Activated naive CD8-positive, alpha-beta T cell treated with anti-CD3 and anti-CD28 coated beads, Interleukin-2, amount 10 ng/mL, durations not matched to agents 7 days and 5 days (primary cell): ENCODE measurements at places on chromosomes 6 and 20. TPM values are rescaled to one million over a fixed set of nuclear protein-coding genes. Genes with fewer than 3 reads are reported as not detected.

DNA sequence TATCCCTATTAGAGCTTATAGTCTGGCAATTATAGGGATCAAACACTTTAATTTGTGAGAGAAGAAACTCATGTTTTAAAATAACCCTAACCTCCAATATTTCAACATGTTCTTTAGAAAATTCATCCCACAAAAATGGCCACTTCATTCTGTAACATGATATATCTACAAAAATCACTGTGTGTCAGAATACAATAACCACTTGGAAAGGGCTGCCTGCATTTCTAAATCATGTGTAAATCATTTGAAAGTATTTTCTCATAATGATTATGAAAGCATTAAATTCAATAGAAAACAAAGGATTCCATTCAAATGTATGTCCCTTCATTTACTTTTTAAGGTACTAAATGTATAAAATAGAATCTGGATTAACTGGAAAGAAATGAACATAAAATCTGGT is 101.4 kb upstream of the NHSL1 start:
- peaks cover 29% of the 10 kb centered on the region for H3K27me3 ChIP-seq
- DNase-seq = no peak
- H3K4me1 ChIP-seq = no peaks in the 10 kb centered on the region

SMLR1 gene
- not detected for total RNA-seq

ID1 gene
- total RNA-seq = 1.2 TPM

DNA sequence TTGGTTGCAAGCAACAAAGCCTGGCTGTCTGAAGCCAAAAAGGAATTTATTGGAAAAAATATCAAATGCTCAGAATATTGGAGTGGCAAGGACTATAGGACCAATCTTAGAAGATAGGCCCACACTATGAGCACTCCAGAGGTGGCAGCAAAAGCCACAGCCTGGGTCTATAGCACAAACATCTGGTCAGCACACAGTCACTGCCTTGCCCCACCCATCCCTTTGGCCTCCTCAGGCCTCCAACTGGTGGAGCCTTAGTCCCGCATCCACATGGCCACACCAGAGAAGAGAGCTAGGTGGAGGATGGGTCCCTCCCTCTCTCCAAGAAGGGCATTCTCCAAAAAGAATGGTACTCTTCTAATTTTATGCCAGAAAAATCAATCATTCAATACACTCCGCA is 14.0 kb downstream of the NUDT3 start:
- no peaks in the 10 kb centered on the region for H3K27me3 ChIP-seq
- no peak overlapping the region for H3K4me3 ChIP-seq
- peaks cover 5% of the 10 kb centered on the region for H3K4me1 ChIP-seq
- no peak overlapping the region for H3K27ac ChIP-seq
- no peak for DNase-seq
- peaks cover 6% of the 10 kb centered on the region for H3K36me3 ChIP-seq

- peaks cover 19% of the 10 kb centered on the region for H3K4me1 ChIP-seq
- peaks cover 31% of the 10 kb centered on the region for H3K36me3 ChIP-seq
- H3K27me3 ChIP-seq = no peaks in the 10 kb centered on the region
- H3K4me3 ChIP-seq = no peak overlapping the region
- no peak for DNase-seq
- no peak overlapping the region for H3K27ac ChIP-seq
These were observed 15.5 kb downstream of the RARS2 start for GRCh38 chr6:87574237-87574804.

WFDC11 gene
- not detected for total RNA-seq

GRCh38 chr20:36421641-36422040 is 115.5 kb downstream of the DLGAP4 start:
- H3K36me3 ChIP-seq = no peaks in the 10 kb centered on the region
- no peak for DNase-seq
- H3K4me1 ChIP-seq = no peaks in the 10 kb centered on the region
- no peak overlapping the region for H3K4me3 ChIP-seq
- H3K27ac ChIP-seq = no peak overlapping the region

DNA sequence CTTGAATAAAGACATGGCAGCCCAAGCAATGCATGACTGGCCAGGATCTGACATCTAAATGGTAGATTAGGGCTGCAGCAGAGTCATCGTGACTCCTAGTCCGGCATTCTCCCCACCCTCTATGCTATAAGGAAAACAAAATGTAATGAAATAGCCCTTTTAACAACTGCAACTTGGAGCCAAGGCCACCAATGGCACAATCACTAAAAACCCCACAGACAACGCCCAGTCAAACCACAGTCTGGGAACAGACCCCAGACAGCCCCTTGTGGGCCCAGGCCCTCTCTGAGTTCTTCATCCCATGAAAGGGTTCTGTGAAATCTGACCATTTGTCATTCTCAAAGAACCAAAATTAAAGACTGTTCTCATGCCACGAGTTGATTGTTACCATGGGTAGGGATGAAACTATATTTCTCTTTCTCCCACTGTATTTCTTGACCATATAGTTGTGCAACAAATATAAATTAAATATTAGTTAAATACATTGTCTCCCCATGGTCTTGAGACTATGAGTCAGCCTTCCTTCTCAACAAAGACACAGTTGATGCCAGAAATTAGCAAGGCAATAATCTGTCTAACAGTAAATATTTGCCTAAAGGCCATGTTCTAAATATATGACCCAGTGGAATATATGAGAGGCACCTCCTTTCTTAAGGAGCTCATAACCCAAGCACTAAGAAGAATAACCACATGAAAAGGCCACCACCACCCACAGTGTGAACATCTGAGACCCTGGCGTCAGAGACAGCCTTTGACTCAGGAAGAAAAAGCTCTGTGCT is 85.6 kb upstream of the SSTR4 start:
- no peak for DNase-seq
- no peaks in the 10 kb centered on the region for H3K27me3 ChIP-seq
- H3K27ac ChIP-seq = no peak overlapping the region
- H3K36me3 ChIP-seq = no peaks in the 10 kb centered on the region
- H3K4me3 ChIP-seq = no peak overlapping the region

RBPJL gene
- not detected for total RNA-seq

GRCh38 chr6:56593801-56594318 is 48.8 kb downstream of the DST start:
- H3K4me1 ChIP-seq = peaks cover 13% of the 10 kb centered on the region
- H3K27ac ChIP-seq = no peak overlapping the region
- H3K36me3 ChIP-seq = no peaks in the 10 kb centered on the region
- DNase-seq = no peak
- H3K4me3 ChIP-seq = peak overlapping the region; percentile 42

DNA sequence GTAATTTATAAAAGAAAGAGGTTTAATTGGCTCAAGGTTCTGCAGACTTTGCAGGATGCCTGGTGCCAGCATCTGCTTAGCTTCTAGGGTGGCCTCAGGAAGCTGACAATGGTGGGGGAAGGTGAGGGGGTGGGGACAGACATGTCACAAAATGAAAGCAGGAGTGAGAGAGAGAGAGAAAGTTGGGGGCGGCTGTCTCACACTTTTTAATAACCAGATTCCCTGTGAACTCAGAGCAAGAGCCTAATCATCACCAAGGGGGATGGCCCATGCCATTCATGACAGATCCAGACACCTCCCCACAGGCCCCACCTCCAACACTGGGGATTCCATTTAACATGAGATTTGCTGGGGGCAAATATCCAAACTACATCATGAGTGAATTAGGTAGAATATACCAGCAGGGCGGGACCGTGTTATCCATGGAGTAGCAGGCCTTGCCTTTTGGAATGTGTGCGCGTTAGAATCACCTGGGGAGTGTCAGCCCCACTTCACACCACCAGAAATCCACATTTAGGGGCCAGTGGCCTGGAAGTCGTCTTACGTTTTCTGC is 258.8 kb downstream of the CDH4 start:
- no peaks in the 10 kb centered on the region for H3K4me1 ChIP-seq
- no peaks in the 10 kb centered on the region for H3K36me3 ChIP-seq
- no peak for DNase-seq

PLA2G7 gene
- total RNA-seq = 9.6 TPM

- no peaks in the 10 kb centered on the region for H3K4me1 ChIP-seq
- no peak overlapping the region for H3K4me3 ChIP-seq
These were observed 509.9 kb downstream of the TENT5A start for GRCh38 chr6:81242624-81243023.

GRCh38 chr20:44460795-44461141 is 14.9 kb upstream of the TTPAL start:
- no peak for DNase-seq
- peaks cover 2% of the 10 kb centered on the region for H3K27me3 ChIP-seq
- H3K4me1 ChIP-seq = no peaks in the 10 kb centered on the region
- no peak overlapping the region for H3K4me3 ChIP-seq

- no peak overlapping the region for H3K27ac ChIP-seq
- peaks cover 30% of the 10 kb centered on the region for H3K36me3 ChIP-seq
- no peak for DNase-seq
These were observed 15.2 kb downstream of the SLC35B3 start for GRCh38 chr6:8420031-8420588.

ECI2 gene
- 61.9 TPM for total RNA-seq

OTOR gene
- not detected for total RNA-seq

SLC39A7 gene
- total RNA-seq = 41.7 TPM

DNA sequence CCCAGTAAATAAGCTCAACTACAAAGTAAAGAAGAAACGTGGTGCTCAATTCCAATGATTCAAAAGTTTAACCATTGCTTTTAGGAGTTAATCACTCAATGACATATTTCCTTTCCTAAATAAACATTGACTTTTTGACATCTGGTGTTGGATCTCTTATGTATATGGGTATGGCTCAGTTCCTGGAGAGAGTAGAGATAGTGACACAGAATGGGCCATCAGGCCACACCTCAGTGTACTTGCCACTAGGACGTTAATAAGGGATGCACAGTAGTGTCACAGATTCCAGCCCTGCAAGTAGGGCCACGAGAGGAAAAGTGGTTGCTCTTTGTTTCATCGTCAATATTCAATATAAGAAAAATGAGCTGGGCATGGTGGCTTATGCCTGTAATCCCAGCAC is 48.9 kb upstream of the TXNDC5 start:
- no peak overlapping the region for H3K4me3 ChIP-seq
- no peaks in the 10 kb centered on the region for H3K27me3 ChIP-seq
- no peak overlapping the region for H3K27ac ChIP-seq
- DNase-seq = no peak
- no peaks in the 10 kb centered on the region for H3K4me1 ChIP-seq

- peaks cover 45% of the 10 kb centered on the region for H3K36me3 ChIP-seq
- DNase-seq = no peak
- H3K27ac ChIP-seq = no peak overlapping the region
These were observed 140.8 kb downstream of the DTNBP1 start for GRCh38 chr6:15522026-15522425.

BMP7 gene
- total RNA-seq = not detected

- H3K36me3 ChIP-seq = no peaks in the 10 kb centered on the region
- DNase-seq = no peak
- peaks cover 10% of the 10 kb centered on the region for H3K4me1 ChIP-seq
- peak overlapping the region; percentile 11 for H3K27ac ChIP-seq
These were observed 368.0 kb downstream of the QKI start for GRCh38 chr6:163782436-163783003.

GRM4 gene
- total RNA-seq = 0.14 TPM

DNA sequence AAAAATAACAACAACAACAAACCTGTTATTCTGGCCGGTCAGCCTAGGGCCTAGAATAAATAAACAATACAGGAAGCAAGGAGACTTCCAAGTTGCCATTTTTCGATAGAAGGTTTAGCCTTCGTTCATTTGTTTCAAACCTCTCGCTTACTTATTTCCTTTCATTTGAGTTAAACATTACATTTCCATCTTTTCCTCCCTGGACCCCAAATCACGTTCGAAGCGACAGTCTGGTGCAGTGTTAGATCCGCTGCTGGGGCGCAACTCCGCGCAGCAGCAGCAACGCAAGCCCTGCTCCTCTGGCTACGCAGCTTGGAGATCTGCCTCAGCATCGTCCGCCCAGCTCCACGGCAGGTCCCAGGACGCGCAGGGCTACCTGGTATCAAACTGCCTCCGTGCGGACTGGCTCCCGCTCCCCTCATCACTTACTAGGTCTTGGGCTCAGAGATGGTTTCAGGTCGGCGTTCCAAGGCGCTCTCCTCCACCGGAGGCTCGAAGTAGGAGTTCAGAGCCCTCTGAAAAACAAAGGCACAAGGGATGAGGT is 530 bp downstream of the TDP2 start:
- peak overlapping the region; percentile 97 for H3K27ac ChIP-seq
- no peak for DNase-seq
- H3K4me3 ChIP-seq = peak overlapping the region; percentile 97
- H3K4me1 ChIP-seq = peaks cover 38% of the 10 kb centered on the region
- H3K27me3 ChIP-seq = no peaks in the 10 kb centered on the region
- peaks cover 37% of the 10 kb centered on the region for H3K36me3 ChIP-seq

- peak overlapping the region; percentile 15 for H3K27ac ChIP-seq
- H3K27me3 ChIP-seq = no peaks in the 10 kb centered on the region
- no peak for DNase-seq
- H3K4me1 ChIP-seq = peaks cover 20% of the 10 kb centered on the region
These were observed 108.0 kb upstream of the TMEM170B start for GRCh38 chr6:11429577-11429976.

DNA sequence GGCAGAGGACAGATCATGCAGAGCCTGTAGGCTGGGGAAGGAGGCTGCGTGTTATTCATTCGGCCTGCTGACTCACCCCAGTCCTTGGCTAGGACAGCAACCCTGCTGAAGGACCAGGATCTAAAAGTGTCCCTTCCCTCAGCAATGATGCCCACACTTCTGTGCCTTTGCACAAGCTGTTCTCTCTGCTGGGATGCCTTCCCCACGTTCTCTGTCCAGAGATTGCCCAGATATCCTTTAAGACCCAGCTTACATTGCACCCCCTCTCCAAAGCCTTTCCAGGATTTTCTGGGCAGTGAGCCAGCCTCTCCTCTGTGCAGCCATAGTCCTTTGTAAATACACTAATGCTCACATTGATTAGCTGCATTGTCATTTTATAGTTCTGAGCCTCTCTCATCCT is 99.3 kb upstream of the CHD6 start:
- peaks cover 5% of the 10 kb centered on the region for H3K27me3 ChIP-seq
- H3K4me1 ChIP-seq = no peaks in the 10 kb centered on the region
- no peak overlapping the region for H3K27ac ChIP-seq

OR2B6 gene
- total RNA-seq = not detected

DNA sequence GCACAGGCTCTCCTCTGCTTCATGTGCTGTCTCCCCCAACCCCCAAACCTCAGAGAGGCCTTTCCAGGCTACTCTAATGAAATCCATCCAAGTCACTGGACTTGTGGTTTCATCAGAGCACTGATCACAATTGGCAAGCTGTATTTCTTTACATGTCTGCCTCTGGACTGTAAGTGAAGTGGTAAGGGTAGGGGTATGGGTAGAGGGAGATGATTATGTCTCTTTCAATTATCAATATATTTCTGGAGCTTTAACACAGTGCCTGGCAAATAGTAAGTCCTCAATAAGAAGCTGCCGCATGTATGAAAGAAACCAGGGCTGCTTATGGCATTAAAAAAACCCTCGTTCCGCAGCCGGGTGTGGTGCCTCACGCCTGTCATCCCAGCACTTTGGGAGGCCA is 5.4 kb downstream of the TRERF1 start:
- peaks cover 2% of the 10 kb centered on the region for H3K27me3 ChIP-seq
- H3K27ac ChIP-seq = no peak overlapping the region
- peaks cover 38% of the 10 kb centered on the region for H3K4me1 ChIP-seq
- H3K4me3 ChIP-seq = no peak overlapping the region
- H3K36me3 ChIP-seq = peaks cover 34% of the 10 kb centered on the region

MYL9 gene
- 0.61 TPM for total RNA-seq

- no peak overlapping the region for H3K27ac ChIP-seq
- H3K27me3 ChIP-seq = no peaks in the 10 kb centered on the region
- no peak overlapping the region for H3K4me3 ChIP-seq
- H3K4me1 ChIP-seq = no peaks in the 10 kb centered on the region
These were observed 52.2 kb downstream of the FAM83B start for GRCh38 chr6:54898767-54899166.
